Inflammatory macrophage treated with lipopolysaccharide for 4 hours (primary cell): ENCODE measurements at places on chromosomes 2 and 18.

DNA sequence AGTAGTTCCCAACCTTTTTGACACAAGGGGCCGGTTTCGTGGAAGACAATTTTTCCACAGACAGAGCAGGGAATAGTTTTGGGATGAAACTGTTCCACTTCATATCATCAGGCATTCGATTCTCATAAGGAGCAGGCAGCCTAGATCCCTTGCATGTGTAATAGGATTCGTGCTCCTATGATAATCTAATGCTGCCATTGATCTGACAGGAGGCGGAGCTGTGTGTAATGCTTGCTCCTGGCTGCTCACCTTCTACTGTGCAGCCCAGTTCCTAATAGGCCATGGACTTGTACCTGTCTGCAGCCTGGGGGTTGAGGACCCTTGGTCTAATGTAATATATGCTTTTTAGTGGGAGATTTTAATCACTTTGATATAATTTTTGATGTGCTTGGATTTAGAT is 188.7 kb upstream of the KLHL14 start:
- DNase-seq: no peak

DNA sequence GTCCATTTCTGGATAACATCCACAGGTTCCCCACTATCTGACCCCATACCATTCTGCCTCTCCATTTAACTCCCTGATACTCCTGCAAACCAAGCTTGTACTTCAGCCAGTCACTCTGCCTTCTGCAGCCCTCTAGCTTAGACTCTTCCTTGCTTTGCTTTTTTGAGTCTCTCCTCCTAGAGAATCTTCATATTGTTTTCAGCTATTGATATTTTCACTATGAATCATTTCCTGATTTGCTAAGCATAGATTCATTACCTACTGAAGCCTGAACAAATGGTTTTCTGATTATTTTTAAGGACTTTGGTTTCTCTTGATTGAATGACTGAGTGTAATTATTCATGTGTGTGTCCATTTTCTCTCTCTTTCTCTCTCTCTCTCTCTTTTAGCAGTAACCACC is 2102.3 kb upstream of the CELF4 start:
- no peak for DNase-seq

DNA sequence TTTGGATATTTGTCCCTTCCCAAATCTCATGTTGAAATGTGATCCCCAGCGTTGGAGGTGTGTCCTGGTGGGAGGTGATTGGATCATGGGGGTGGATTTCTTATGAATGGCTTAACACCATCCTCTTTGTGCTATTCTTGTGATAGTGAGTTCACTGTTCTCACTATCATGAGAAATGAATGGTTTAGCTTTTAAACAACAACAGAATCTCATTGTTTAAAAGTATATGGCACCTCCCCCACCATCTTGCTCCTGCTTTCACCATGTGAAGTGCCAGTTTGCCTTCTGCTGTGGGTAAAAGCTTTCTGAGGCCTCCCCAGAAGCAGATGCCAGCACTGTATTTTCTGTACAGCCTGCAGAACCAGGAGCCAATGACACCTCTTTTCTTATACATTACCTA is 38.1 kb downstream of the KIAA1328 start:
- DNase-seq: no peak

GRCh38 chr2:68465081-68465916 is 1.8 kb downstream of the FBXO48 start:
- DNase-seq: peak; percentile 75

DNA sequence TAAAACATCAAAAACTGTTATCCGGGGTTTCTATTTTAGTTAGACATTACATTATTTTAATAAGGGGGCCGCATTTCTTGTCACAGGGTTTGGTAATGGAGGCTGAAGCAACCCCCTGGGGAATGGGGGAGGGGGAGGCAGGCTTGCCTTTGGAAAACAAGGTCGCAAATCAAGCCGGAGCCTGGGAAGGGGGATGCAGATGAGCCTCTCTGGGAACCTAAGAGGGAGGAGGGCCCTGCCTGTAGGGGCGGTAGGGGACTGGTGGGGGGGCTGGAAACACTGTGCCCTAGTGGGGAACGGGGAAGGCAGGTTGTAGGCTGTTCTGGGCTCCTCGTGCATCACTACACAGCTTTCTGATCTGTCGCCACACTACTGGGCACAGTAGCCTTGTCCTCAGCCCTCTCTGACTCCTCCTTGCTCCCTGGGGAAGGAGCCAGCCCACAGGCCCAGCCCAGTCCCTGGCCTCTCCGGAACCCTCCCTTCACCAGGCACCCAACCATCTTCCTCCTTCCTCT is 170.2 kb upstream of the SMAD2 start:
- no peak for DNase-seq

DNA sequence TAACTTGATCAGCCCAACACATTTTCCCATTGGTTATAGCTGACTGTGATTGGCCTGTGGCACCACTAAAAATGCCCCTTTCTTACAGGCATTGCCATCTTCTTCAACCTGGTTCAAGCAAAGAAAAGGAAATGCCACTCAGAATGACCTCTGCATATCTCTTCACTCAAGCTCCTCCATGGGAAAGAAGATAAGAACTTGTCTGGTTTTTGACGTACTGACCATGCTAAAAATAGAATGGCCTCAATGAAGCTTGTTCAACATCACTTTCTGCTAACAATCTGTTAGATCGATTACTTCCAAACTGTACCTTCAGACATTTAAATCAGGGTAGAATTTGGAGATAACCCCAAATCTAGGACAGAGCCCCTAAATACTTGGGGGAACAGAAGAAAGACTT is 109.5 kb downstream of the CABYR start:
- DNase-seq: no peak

DNA sequence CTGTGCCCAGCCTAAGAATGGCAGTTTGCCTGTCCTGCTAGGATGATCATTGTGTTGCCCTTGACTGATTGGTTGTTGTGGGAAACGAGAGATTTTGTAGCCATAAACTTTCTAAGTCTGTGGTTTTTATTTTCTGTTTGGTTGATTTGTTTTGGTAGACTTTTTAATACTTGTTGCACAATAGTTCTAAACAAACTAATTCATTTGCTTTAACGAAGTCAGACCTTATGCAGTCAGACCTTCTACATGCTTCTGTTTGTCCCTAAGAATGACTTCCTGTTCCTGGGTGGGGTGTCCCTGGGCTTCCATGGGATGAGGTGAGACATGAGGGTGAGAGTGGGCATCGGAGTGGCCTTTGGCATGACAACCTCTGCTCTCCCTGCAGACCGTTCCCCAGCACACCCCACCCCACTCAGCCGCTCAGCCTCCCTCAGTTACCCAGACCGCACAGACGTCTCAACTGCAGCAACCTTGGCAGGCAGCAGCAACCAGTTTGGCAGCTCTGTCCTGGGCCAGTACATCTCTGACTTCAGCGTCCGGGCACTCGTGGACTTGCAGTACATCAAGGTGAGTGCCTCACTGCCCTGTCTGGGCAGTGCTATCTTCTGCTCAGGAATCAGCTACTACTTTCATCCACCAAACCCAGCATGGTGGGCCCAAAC is 7.8 kb upstream of the CNNM3 start:
- no peak for DNase-seq

GRCh38 chr18:42039396-42039795 is 84.4 kb downstream of the PIK3C3 start:
- DNase-seq: no peak

DNA sequence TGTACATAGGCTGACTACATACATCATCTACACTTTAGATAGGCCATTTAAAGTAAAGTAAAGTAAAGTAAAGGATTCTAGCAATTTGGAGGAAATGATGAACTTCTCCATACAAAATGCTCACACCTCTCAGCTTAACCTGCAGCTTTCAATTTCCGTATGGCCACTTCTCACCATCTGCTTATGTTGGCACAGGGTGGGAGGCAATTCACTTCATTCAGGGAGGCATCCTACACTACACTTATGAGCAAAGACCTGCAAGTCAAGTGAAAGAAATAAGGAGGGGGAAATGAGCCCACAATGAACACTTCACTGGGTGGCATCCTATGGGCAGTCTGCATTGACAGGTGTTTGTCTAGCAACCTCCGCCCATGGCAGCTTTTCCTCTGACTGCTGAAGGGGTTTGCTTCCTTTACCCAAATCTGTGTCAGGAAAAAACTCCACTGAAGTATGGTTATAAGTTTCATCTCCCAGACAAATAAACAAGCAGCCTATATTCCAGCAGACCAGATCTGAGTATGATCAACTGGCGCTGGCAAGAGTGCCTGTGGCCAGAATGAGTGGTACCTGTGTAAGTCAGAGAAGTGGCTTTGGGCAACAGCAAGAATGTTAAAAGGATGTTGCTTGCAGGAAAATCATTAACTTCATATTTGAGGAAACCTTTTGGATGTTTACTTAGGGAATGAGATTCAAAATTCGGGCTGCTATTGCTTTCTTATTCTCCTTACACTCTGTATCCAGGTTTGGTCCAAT is 449.1 kb downstream of the TGIF1 start:
- DNase-seq: no peak

GRCh38 chr2:2557475-2557874 is 226.4 kb upstream of the MYT1L start:
- no peak for DNase-seq

- DNase-seq: no peak
Observed at GRCh38 chr18:58896268-58896667, 31.6 kb downstream of the ZNF532 start.

GRCh38 chr2:15220603-15221002 is 340.5 kb downstream of the NBAS start:
- no peak for DNase-seq

GRCh38 chr18:5036523-5036922 is 160.5 kb downstream of the AKAIN1 start:
- no peak for DNase-seq

DNA sequence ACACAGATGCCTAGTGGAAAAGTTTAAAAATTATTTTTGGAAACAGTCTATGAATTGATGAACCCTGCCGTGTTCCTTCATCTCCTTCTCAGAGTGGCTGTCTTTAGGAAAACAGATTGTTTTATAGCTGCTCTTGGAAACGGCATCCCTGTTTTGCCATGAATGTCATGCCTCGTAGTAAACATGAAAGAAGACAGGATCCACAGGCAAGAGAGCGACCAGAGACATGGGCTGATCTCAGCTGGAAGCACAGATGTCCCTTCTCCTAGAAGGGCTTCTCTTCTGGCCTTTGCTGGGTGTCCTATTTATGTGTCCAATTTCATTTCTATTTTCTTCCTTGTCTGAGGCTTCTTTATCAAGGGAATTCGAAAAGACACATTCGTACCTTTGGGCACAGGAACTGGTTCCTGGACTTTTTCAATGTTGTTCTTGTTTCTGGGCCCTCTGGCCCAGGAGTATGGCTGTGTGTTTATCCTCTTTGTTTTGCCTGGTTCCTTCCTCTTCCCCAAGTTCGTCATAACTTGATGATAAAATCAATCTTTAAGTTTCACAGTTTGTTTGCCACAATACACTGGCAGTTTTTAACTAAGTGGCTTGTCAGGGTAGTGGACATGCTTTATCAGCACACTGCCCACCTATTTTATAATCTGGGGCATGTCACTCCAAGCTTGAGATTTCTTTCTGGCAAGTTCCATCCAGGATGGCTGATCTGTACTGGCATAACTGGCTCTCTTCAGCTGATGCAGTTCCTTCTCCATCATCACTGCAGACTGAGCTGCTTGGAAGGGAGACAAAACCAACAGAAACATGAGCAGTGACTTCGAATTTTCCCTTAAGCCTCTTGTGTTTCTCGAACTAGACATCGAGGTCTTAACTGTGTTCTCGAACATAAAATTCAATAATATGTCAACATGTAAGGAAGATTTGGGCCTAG is 63.2 kb upstream of the MGAT4A start:
- no peak for DNase-seq

- no peak for DNase-seq
Observed at GRCh38 chr2:130819608-130820278, 17.0 kb upstream of the ARHGEF4 start.

DNA sequence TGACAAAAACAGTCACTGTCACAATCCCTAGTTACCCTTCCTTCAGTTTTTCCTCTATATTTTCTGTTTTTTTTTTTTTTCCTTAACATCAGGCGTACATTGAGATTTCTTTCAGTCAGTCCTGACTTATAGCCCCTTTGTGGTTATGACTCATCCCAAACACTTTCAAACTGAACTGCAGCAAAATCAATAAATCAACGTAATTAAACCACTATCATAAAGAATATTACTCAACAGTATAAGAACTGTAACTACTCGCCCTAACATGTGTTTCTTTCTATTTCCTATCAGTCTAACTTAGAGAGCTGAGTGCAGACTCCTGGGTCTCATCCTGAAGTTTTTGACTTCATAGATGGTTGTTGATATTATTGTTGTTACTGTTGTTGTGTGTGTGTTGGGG is 523.5 kb downstream of the LRRTM4 start:
- DNase-seq: no peak

DNA sequence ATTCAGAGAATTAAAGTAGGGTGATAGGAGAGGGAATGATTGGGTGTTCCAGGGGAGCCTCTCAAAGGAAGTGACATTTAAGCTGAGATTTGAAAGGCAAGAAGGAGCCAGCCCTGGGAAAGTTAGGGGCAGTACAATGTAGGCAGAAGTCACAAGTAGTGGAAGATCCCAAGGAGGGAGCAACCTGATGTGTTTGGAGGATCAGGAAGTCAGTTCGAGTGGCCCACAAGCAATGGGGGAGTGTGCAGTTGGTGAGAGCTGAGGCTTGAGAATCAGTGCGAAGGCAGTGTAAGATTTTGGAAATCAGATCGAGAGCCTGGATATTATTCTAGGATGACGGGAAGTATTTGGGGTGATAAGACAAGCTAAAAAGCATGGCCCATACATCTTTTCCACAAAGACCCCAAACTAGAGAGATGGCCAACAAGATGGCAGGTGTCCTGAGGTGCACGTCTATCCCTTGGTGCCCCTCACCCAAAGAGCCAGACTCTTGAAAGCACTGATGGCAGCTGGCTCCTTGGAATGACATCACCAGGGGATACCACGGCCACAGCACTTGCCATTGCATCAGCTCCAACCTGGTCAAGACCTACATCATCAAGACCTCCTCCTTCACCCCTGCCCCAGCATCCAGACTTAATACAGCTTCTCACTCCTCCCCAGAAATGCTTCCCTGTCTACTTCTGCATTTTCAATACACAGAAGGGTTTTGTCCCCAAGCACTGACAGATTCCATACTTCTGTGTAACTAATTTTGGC is 127.3 kb downstream of the BCL2 start:
- peak; percentile 78 for DNase-seq

DNA sequence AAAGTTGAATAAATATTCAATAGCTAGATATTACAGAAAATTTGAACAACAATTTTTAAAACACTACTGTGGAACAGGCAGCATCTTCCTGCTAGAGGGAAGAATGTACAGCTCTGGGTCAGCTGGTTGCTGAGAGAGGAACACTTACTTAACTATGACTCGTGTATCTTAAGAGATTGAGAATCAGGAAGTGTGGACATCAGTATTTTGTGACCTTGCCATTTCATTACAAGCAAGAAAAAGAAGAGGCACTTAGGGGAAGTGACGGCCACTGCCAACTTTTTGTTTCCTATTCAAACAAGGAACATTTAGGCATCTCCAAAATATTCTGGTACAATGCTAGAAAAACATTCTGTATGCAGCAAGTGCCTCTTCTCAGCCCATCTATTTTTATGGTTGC is 45.9 kb downstream of the ITPRID2 start:
- DNase-seq: peak; percentile 93
